Stimulated activated CD4-positive, alpha-beta T cell treated with anti-CD3 and anti-CD28 coated beads, Interleukin-2, amount 100 ng/mL, for 4 hours (primary cell): ENCODE measurements at places on chromosomes 1 and 21.

GRCh38 chr1:67060811-67061218 lies 6.9 kb upstream of the SLC35D1 start:
- DNase-seq: no peak

- DNase-seq: no peak
Observed at GRCh38 chr1:82400521-82400920, 599.8 kb downstream of the ADGRL2 start.

- no peak for DNase-seq
Observed at GRCh38 chr1:33186936-33187335, 5.1 kb upstream of the TRIM62 start.

DNA sequence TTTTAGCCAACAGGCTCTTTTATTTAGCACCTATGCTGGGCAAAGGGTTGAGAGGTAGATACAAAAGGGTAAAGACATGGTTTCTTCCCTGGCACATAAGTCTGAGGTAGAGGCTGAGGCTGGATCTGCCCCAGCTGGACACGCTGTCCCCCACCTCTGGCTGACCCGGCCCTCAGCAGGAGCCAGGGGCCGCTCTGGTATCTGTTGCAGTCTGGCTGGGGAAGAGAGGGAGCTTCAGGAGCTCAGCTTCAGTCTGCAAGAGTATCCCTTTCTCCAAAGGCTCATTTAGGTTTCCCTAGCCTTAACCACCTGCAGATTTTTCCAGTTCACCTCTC lies 14.2 kb downstream of the BLACAT1 start:
- DNase-seq: no peak

DNA sequence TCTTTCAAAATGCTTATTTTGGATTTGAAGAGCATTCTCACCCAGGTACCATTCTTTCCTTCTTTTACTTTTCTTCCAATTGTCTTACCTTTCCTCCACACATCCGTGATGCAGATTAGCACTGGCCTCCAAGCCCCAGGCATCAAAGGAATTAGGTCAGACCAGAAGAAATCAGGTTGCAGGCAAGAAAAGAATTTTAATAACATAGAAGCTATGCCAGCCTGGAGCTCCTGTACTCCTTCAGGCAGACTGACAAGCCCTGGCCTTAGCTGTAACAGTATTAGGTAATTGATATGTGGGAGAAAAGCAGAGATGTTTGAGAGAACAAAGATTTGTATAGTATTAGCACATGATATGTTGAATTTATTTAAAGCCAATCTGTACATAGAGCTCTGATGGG lies 390.4 kb upstream of the ADGRL2 start:
- DNase-seq: no peak

GRCh38 chr1:172708452-172708851 lies 49.5 kb downstream of the FASLG start:
- peak; percentile 65 for DNase-seq

GRCh38 chr21:42313501-42313969 lies 1.7 kb downstream of the TFF3 start:
- no peak for DNase-seq

DNA sequence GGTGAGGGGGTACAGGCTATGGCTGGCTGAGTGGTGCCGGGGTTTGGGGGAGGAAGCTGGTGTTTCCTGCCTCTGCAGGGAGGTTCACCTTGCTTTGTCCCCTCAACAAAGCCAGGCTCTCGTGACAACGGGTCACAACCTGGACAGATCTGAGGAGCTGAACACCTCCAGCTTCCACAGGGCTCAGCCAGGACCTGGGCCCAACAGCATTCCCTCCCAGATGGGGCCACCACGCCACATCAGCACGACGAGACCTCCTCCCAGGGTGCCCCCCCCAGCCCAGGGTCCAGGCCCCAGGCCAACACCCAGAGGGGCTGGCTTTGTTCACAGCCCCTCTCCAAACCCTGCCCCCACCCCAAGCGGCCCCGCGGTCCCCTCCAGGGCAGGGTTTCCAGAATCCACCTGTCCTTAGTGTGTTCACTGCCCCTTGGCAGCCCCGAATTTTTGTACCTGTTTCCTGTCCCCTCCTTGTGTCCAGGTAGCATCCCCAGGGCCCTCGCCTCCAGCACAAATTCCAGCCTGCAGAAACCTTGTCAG lies 34.7 kb downstream of the UBE2G2 start:
- DNase-seq: no peak
